ENCODE measurements at places on chromosomes 2 and 18.

- no peak for DNase-seq
Measured at GRCh38 chr2:3201281-3201680, 176.3 kb downstream of the EIPR1 start.

DNA sequence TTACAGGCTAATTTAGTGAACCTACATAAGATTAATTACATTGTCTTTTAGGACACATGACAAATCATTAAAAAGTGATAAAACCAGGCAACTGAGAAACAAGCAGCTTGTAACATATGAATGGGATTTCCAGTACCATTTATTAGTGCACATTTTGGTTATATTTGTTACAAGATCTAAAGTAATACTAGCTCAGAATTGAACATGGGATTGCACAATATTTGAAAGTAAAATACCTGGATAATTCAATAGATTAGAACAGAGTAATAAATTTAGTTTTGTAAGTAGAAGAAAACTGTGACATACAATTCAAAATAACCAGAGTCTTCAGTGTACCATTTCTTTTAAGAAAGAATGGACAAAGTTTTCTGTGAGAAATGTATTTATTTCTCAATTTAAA is 1400.7 kb upstream of the ACVR2A start:
- no peak for DNase-seq

GRCh38 chr18:76972846-76973519 is 150.6 kb downstream of the ZNF236 start:
- DNase-seq = no peak

GRCh38 chr2:73759285-73759764 is 20.6 kb downstream of the DUSP11 start:
- DNase-seq = no peak

DNA sequence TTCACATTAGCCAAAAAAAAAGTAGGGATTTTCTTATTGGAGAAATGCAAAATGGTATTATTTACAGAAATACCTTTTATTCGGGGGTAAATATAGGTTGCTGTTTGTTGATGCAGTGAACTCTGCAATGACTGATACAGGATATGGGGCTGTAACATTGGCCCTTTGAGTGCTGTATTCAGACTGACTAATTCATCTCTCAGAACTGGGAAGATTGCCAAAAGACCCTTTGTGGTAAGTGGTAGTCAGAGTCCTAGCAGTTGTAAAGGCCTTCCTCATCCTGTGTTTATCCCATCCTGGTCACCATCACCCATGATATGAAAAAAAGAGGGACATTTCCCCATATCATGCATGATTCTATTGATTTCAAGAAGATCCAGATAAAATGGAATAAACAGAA is 14.0 kb upstream of the DCC start:
- DNase-seq = no peak

DNA sequence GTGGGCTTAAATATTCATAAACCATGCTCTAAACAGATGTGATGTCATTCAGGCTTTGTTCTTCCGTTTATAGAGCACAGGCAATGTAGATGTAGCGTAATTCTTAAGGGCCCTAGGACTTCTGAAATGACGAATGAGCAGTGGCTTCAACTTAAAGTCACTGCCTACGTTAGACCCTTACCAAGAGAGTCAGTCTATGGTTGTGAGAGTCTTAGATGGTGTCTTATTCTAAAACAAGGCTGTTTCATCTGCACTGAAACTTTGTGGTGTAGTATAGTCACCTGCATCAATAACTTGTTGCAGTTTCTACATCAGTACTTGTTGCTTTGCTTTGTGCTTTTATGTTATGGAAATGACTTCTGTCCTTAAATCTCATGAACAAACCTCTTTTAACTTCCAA is 56.0 kb downstream of the PIK3C3 start:
- DNase-seq = no peak

DNA sequence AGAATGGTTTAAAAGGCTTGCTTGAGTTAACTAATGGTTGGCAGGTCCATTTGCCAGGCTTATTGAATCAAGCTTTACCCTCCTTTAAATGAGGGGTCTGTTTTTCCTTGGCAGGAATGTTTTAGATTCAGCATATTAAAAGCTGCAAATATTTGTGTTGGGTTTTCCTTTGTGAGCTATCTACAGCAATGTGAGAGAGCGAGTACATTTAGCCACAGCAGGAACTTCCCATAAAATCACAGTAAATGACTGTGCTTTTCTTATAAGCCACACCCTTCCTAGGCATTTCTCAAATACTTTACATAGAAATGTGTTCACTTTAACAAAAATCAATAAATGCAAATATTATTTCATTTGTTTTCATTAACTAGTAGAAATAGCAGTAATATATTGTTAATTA is 23.9 kb downstream of the CALCRL start:
- DNase-seq = no peak

DNA sequence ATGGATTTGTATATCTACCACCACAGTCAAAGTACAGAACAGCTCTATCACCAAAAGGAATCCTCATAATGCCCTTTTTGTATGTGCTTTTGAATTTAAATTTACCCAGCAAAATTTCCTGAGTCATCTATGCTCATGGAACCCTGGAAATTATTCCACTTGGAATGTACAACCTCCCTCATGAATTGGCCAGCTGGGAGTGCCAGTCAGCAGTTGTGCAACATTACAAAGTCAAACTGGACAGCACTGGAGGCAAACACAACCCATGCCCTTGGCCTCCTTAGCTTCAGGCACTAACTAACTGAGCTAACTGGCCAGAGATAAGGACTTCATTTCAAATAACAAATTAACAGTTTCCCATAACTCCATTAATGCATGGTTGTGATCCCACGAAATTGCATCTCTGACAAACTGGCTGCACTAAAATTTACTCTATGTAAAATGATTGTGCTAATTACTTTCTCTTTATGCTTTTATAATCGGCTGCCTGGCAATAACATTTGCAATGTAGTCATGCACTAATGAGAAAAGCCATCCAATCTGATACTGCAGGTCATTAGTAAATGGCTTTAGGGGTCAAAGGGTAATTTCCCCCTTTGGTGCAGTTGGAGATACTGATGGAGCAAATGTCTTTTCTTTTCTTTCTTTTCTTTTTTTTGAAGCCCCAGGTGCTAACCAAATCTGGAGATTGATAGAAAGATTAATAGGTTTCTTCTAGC is 270.5 kb downstream of the ACTR3 start:
- no peak for DNase-seq

DNA sequence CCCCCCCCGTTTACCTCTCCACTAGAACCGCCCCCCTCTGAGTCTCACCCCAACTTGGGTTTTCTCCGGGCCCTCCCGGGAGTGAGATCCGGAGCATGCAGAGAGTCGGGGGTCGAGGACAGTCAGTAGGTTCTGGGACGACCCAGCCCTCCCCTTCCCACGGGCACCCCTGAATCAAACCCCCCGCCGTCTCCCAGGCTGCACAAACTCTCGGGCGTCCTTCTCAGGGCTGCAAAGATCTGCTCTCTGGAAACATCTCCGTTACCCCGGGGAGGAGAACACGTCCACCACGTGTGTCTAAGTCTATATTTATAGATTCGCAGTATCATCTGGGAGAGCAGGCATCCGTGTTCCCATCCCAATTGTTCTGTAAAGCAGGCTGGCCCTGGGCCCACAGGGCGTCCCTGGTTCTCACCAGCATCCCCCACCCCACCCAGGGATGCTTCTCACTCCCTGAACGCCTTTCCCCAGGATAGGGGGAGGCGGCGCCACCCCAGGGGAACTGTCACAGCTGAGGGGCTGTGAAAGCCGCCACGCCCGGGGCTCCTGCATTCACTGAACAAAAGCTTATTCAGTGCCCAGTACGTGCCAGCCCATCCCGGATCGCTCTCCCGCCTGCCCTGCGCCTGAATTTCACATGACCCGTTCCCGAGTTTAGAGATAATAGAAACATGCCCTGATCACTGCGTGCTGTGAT is 765 bp upstream of the DIPK1C start:
- no peak for DNase-seq

GRCh38 chr2:112605926-112606325 is 21.5 kb downstream of the CHCHD5 start:
- DNase-seq = no peak

DNA sequence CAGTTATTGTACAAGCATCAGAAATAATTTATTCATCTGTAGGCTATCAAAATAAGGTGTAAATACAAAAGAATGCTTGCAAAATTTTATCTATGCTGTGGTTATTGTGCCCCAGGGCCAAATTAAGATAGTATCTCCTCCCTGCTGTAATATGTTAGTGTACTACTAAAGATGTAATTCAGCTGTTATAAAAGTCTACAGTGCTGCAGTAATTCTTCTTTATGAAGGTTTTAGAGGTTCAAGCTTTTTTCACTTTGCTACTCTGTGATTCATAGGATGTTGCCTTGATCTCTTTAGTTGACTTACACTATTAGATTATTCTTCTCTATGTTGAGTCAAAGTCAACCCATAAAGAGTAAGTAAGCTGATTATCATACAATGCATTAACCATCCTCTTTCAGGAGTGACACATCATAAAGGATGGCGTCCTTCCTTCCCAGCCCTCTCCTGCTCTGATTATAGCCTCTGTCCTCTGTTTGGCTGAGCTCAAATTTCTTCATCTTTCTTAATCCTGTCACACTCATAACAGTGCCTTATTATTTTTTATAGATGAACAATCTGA is 29.3 kb upstream of the DYNAP start:
- DNase-seq = no peak

DNA sequence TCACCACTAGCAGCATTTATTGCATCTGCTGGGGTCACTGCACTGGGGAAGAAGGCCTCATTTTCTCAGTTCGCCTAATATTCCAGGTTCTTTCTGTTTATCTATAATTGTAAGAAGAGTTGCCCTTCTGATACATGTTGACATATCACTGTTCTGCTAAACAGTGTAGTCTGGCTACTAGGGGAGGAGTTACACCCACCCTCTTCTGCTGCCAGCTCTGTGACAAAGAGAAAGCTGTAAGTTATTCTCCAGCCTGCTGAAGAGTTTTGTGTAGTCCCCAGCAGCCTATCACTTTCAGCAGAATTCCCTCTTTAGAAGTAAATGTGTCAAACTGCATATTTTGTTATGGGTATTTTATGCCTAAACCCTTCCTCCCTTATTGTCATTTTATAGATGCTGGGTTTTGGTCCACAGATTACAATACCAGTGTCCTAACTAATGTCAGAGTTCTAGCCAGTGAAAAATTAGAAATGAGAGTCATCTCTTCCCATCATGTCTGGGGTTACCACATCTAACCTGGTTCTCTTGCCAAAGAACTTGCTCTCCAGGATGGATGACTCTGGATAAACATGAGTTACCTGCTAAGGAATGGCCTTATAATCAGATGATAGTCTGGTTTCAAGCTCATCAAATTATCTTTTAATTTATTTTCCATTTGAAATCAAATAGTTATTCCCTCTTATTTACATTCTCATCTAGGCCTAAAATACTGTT is 5.6 kb upstream of the MBOAT2 start:
- DNase-seq = no peak

DNA sequence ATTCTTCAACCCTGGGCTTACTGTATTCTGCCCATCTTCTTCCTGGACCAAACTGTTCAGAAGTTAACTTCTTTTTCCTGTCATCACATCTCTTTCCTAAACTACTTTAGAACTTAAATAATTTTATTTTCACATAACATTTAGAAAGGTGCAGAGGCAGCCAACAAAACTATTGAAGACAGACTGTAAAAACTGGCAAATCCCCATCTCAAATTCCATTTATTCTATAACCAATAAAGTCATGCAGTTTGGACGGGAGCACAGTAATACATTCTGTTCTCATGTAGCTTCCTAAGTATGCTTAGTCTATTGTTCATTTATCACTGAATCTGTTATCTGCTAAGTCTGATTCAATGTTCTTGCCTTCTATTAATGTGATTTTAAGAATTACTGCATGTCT is 99.1 kb downstream of the SMAD2 start:
- no peak for DNase-seq

GRCh38 chr18:27073404-27073830 is 111.7 kb downstream of the CHST9 start:
- no peak for DNase-seq

DNA sequence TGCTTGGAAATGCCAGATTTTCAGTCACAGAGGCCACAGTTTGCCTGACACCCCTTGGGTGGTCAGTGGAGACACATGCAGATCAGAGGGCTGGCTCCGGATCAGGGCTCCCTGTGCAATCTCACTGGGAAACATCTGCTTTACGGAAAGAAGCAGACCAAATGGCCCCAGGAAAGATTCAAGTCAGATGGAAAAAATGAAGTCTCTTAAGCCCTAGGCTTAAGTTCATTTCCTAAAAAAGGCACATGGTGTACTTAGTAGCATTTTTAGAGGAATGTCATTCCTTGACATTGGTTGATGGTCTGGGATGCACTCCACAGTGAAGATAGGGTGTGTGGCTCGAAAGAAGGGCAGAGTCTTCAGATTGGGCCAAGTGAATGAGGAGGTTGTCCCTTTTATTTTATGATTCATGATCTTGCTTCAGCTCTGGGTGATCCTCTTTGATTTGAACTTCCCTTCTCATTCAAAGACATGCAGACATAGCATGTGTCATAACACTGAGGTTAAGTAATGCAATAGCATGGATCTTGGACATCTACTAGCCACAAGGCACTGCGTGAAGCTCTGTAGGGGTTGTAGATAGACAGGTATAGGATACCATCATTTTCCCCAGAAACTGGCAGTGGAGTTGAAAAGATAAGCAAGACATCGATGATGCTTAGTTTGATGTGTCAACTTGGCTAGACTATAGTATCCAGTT is 56.5 kb downstream of the KCNE4 start:
- no peak for DNase-seq

- no peak for DNase-seq
Measured at GRCh38 chr2:235746257-235746934, 252.6 kb downstream of the AGAP1 start.

GRCh38 chr2:160347269-160347863 is 146.2 kb downstream of the RBMS1 start:
- DNase-seq = no peak

DNA sequence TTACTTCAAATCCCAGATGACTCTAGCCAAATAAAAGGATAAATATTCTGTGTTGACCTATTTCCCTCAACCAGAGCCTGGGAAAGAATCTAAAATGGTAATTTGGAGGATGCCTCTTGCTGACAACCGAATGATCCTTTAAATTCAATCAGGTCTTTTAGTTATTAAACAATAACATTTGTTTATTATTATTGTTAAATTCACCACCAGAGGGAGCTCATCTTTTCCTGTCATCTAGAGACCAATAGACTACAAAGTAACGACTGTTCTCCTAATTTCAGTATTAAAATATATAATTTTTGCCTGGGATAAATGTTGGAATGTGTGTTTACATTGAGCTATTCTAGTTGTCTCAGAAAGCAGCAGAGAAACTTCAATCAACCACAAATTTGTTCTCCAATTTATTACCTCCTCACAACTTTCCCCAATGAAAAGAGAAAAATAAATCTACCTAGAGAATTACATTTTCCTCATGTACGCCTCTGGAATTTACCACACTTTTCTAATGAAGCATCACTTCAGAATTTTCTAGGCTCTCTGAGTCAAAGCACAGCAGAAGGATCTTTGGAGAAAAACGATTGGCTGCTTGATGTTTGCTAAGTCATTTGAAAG is 142.7 kb downstream of the SCG2 start:
- no peak for DNase-seq

DNA sequence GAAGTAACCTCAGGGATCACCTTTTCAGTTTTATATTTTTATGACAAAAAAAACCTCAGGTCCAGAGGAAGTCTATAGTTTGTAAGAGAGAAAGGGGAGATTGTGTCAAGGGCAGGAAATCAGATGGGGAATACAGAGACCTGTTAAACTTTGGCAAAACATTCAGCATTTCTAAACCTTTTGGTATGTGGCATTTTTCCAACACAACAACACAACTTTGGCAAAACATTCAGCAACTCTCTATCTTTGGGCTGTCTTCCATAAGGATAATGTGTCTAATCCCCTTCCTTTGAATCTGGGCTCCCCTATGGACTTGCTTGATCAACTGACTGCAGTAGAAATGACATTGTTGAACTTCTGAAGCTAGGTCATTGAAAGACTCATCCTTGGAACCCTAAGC is 220.6 kb upstream of the CCDC68 start:
- DNase-seq = no peak

Measured in psoas muscle (tissue), 8 donors.